GM10248 (cell line): ENCODE measurements at places on chromosomes 13 and 19.
A peak's percentile ranks its signal among the peaks of the same experiment; 100 is the strongest.

DNA sequence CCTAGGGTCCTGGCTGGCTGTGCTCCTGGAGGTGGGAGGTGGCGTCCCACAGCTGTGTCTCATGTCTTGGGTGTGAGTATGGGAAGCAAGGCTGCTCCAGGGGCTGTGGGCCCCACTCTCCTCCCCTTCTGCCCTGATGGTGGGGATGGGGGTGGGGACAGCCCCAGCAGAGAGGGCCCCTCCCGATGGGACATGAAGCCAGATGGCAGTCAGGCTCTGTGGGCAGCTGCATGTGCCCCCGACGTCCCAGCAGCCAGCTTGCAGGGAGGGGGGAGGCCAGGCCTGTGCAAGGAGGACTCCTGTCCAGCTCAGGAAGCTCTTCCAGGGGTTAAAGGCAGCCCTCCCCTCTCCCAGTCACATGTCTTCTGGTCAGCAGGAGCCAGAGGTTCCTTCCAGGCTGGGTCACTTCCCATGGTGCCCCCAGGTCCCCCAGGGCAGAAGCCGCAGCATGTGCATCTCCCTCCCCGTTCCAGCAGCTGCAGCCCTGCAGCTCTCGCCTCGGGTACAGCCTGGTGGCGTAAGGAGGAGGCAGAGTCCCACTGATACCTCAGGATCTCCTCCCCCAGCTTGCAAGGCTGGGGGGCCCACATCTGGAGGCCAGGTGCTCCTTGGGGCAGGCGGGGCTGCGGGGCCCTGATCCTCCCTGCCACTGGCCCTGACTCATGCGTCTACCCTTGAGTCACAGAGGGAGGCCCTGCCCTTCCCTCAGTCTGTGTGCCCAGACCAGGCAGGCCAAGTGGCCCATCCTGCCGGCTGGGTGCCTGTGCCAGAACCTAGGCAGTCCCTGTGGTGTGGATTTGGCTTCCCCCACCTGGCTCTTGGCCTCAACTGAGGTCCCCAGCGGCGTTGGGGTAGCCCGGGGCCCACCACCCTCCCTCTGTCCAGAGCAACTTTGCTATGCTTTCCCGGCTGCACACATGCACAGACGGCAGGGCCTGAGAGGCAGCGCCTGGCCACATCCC, 13.0 kb downstream of the YIPF2 start:
- no peak for DNase-seq

DNA sequence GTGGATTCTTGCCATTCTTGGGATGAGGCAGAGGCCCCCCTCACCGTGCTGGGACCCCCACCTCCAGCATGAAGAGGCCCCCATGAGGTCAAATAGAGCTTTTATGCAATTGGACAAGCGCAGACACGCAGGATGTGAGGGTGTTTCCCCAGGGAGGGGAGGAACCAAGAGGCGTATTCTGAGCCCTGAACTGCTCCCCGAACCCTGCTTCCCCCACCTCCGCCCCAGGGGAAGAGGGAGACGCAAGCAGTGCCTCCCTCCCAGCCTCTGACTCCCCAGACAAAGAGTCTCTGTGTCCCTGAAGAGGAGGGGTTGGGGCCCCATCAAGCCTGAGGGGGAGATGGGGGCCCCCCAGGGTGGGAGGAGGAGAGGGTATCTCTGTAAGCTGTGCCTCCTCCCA, 1.3 kb upstream of the RDH8 start:
- DNase-seq = no peak

DNA sequence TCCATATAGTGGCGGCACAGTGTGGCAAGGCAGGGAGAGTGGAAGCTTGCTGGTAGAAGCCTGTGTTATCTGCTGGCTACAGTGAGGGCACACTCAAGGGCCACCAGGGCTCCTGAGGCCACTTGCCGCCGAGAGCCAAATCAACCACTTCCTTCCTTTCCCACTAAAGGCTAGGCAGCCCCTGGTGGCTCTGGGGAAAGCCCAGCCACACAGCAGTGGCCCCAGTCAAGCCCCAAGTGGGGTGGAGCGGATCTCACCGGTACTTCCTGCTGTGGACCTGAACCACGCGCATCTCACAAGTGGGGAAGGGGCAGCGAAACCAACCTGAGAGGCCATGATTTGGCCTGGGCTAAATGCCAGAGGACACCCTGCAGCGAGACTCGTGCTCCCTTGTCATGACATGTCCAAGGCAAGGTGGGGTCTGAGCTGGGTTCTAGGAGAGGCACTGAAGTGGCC, 21.9 kb upstream of the SLC35E1 start:
- no peak for DNase-seq

- no peak for DNase-seq
Observed at GRCh38 chr19:5080030-5080654, 111.2 kb downstream of the KDM4B start.

DNA sequence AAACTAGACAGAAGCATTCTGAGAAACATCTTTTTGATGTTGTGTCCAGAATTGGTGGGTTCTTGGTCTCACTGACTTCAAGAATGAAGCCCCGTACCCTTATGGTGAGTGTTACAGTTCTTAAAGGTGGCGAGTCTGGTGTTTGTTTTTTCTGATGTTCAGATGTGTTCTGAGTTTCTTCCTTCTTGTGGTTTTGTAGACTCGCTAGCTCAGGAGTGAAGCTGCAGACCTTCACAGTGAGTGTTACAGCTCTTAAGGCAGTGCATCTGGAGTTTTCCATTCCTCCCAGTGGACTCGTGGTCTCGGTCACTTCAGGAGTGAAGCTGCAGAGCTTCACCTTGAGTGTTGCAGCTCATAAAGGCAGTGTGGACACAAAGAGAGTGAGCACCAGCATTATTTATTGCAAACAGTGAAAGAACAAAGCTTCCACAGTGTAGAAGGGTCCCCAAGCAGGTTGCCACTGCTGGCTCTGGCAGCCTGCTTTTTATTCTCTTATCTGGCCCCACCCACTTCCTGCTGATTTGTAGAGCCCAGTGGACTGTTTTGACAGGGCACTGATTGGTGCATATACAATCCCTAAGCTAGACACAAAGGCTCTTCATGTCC, 1820.8 kb downstream of the UQCRFS1 start:
- DNase-seq = no peak

DNA sequence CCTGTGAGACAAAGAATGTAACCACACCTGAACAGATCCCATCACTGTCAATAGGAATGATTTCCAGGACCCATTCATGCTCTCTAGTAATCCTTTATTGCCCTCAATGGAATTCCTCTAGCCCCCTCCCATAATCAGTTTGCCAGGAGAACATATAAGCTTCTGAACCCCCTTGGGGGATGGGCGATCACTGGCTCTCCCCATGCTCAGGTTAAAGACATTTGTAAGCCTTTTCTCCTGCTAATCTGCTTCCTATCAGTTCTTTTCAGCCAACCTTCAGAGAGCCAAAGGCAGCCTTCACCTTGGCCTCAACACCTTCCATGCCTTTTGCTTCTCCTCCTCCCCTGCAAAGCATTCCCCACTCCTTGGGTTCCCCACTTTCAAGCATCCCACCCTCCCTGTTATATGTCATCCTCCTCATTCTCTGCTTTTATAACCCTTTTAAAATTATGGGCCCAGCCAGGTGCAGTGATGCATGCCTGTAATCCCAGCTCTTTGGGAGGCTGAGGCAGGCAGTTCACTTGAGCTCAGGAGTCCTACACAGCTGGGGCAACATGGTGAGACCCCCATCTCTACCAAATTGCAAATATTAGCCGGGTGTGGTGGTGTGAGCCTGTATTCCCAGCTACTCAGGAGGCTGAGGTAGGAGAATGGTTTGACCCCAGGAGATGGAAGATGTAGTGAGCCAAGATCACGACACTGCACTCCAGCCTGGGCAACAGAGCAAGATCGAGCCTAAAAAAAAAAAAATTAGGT, 12.4 kb downstream of the DPRX start:
- DNase-seq = no peak

GRCh38 chr13:60019119-60019993, 144.4 kb downstream of the DIAPH3 start:
- DNase-seq = peak; percentile 13

GRCh38 chr13:70835371-70835770, 727.1 kb upstream of the KLHL1 start:
- DNase-seq = no peak

DNA sequence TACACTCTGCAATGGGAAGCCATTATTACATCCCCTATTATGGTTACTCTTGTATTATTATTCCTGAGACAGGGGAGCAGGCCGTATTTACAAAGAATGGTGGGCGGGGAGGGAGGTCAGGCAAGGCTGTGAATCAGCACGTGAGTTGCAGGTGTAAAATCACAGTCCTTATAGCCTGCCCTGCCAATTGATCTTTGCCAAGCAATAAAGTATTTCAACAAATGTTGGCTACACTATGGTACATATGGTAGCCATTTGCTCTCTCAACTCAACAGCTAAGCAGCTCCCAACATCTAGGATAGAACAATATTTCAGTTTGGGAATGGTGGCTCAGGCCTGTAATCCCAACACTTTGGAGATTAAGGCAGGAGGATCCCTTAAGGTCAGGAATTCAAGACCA, 12.1 kb downstream of the EPS15L1 start:
- no peak for DNase-seq

DNA sequence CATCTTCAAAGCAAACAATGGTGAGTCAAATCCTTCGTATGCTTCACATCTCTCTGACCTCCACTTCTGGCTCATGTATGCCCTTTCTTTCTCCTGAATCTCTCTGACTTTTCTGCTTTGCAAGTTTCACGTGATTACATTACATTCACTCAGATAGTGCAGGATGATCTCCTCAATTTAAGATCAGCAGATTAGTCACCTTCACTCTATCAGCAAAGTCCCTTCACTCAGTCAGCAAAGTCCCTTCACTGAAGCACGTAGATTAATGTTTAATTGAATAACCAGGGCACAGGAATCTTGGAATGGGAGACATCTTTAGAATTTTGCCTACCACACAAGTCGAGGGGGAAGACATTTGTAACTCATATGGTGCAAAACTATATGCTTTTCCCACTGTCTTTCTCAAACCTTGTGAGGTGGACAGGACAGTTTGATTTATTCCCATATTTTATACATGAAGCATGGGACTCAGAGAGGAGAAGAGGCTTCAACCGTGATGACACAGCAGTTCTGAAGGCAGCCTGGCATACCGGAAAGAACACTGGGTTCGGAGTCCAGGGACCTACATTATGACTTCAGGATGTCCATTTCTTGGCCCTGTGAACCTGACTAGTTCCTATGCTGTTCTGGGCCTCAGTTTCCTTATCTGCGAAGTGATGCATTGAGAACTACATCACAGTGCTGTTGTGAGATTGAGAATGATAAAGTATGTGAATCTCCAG, 23.3 kb downstream of the SIGLECL1 start:
- no peak for DNase-seq

DNA sequence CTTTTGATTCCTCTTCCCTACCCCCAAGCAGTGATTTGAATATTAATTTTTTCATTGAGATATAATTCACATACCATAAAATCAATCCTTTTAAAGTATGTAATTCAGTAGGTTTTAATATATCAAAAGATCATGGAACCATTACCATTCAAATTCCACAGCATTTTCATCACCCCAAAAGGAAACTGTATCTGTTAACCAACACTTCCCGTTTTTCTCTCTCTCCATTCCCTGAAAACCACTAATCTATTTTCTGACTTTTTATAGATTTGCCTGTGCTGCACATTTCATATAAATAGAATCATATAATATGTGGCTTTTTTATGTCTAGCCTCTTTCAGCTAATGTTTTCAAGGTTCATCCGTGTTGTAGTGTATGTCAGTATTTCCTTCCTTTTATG, 107.1 kb downstream of the PAN3 start:
- no peak for DNase-seq

GRCh38 chr19:40165362-40165937, 25.8 kb upstream of the MAP3K10 start:
- DNase-seq = peak; percentile 68

- DNase-seq = no peak
Observed at GRCh38 chr19:46862503-46862834, 1.7 kb downstream of the ARHGAP35 start.

- no peak for DNase-seq
Observed at GRCh38 chr19:19447536-19448237, 42.2 kb downstream of the GATAD2A start.

DNA sequence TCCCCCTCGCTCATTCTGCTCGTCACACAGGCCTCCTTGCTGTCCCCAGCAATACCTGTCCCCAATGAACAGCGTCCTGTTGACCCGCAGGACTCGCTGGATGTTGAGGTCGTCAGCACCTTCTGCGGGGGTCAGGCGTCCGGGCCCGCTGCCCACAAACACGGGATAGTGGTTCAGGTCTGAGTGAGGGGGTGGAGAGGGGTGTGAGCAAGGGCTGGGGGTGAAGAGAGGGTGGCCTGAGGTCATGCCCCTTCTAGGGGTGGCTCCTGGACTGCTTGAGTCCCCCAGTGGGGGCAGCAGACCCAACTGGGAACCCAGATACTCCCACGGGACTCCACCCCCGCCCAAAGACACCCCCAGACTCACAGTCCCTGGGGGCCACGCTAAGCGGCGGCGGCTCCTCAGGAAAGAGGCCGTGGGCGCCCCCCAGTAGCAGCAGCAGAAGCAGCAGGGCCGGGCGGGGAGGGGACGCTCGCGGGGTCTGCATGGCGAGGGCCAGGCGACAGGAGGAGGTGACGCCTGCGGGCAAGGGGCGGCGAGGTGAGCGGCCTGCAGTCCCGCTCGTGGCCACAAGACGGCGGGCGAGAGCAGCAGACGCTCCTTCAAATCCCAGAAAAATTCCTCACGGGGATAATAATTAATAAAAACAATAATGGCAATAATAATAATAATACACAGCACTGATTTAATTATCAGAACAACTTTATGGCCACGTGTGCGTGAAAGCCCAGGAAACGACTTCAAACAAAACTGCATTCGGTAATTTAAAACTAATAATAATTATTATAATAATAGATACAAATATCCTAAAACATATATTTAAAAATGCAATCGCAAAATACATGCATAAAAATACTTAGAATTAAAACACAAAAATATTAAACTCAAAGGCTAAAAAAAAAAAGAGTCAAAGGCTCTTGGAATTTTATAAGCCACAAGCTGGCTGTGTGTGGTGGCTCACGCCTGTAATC, 1.2 kb downstream of the SEMA6B start:
- DNase-seq = peak; percentile 72

- DNase-seq = no peak
Observed at GRCh38 chr19:14371301-14371821, 9.9 kb upstream of the ADGRE5 start.

DNA sequence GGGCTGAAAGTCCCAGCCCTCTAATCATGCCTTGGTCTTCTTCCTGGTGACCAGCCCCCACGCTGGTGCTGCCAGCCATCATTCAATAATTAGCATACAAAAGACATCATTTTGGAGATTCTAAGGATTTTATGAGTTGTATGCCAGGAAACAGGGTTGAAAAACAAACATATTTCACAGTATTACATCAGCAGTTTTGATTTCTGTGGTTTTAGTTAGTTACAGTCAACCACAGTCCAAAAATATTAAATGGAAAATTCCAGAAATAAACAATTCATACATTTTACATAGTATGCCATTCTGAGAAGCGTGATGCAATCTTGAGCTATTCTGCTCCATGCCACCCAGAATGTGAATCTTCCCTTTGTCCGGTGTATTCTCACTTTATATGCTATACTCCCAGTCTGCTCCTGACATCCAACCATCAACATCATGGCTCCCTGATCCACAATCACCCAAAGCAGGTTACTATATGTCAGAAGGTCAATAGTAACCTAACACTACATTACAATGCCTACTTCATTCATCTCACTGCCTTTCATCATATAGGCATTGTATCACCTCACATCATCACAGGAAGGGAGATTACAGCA, 49.2 kb downstream of the STOML3 start:
- DNase-seq = no peak
